Lung (tissue), 17 donors: ENCODE measurements at places on chromosomes 1 and 21. TPM values are rescaled to one million over a fixed set of nuclear protein-coding genes. Genes with fewer than 3 reads are reported as not detected.
A peak's percentile ranks its signal among the peaks of the same experiment; 100 is the strongest.

LGR6 gene
- 1.3 TPM for total RNA-seq

ZCCHC17 gene
- 19.3 TPM for total RNA-seq

HOOK1 gene
- total RNA-seq = 19.4 TPM

LHX8 gene
- not detected for total RNA-seq

WNT9A gene
- 5.5 TPM for total RNA-seq

FCRL2 gene
- 0.46 TPM for total RNA-seq

ANKRD65 gene
- 30.2 TPM for total RNA-seq

GPA33 gene
- total RNA-seq = 0.26 TPM

ERI3 gene
- 56.2 TPM for total RNA-seq

TTLL7 gene
- total RNA-seq = 13.8 TPM

S100A7A gene
- not detected for total RNA-seq

MROH7 gene
- total RNA-seq = 2.6 TPM

- H3K36me3 ChIP-seq = no peaks in the 10 kb centered on the region
- H3K27me3 ChIP-seq = no peaks in the 10 kb centered on the region
- peak; percentile 83 for DNase-seq
- H3K4me3 ChIP-seq = no peak overlapping the region
- no peak overlapping the region for H3K27ac ChIP-seq
Observed at GRCh38 chr1:189275796-189276195, 1201.9 kb downstream of the BRINP3 start.

- H3K36me3 ChIP-seq = peaks cover 8% of the 10 kb centered on the region
- H3K27me3 ChIP-seq = no peaks in the 10 kb centered on the region
Observed at GRCh38 chr1:92365378-92366039, 66.7 kb downstream of the RPAP2 start.

GRCh38 chr1:186679924-186680244 lies 339 bp downstream of the PTGS2 start:
- no peaks in the 10 kb centered on the region for H3K4me1 ChIP-seq
- H3K4me3 ChIP-seq = peak overlapping the region; percentile 58
- peaks cover 4% of the 10 kb centered on the region for H3K36me3 ChIP-seq
- no peaks in the 10 kb centered on the region for H3K27me3 ChIP-seq
- DNase-seq = no peak

GRCh38 chr1:93080179-93080823 lies 1.2 kb downstream of the MTF2 start:
- peak overlapping the region; percentile 82 for H3K4me3 ChIP-seq
- peak; percentile 80 for DNase-seq
- H3K36me3 ChIP-seq = peaks cover 16% of the 10 kb centered on the region
- H3K27ac ChIP-seq = no peak overlapping the region
- H3K27me3 ChIP-seq = no peaks in the 10 kb centered on the region

- peaks cover 5% of the 10 kb centered on the region for H3K4me1 ChIP-seq
- no peaks in the 10 kb centered on the region for H3K36me3 ChIP-seq
- peak overlapping the region; percentile 93 for H3K27ac ChIP-seq
- DNase-seq = no peak
- no peak overlapping the region for H3K4me3 ChIP-seq
- no peaks in the 10 kb centered on the region for H3K27me3 ChIP-seq
Observed at GRCh38 chr1:11873395-11874257, 14.9 kb upstream of the NPPB start.

- peaks cover 24% of the 10 kb centered on the region for H3K36me3 ChIP-seq
- no peak for DNase-seq
- H3K4me1 ChIP-seq = no peaks in the 10 kb centered on the region
- no peak overlapping the region for H3K4me3 ChIP-seq
- H3K27me3 ChIP-seq = no peaks in the 10 kb centered on the region
- H3K27ac ChIP-seq = no peak overlapping the region
Observed at GRCh38 chr21:41821756-41822431, 55.0 kb upstream of the RIPK4 start.

DNA sequence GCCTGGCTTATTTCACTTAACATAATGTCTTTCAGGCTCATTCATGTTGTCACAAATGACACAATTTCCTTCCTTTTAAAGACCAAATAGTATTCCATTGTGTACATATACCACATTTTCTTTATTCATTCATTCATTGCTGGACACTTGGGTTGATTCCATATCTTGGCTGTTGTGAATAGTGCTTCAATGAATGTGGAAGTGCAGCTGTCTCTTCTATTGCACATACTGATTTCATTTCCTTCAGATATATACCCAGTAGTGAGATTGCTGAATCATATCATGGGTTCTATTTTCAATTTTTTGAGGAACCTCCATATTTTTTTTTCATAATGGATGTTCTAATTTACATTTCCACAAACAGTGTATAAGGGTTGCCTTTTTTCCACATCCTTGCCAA lies 38.6 kb upstream of the WLS start:
- no peak for DNase-seq
- H3K4me1 ChIP-seq = no peaks in the 10 kb centered on the region
- no peak overlapping the region for H3K27ac ChIP-seq
- H3K4me3 ChIP-seq = no peak overlapping the region

- H3K36me3 ChIP-seq = no peaks in the 10 kb centered on the region
- DNase-seq = peak; percentile 85
- no peaks in the 10 kb centered on the region for H3K4me1 ChIP-seq
- no peak overlapping the region for H3K27ac ChIP-seq
Observed at GRCh38 chr1:119870917-119871596, 25.3 kb downstream of the ADAM30 start.

DNA sequence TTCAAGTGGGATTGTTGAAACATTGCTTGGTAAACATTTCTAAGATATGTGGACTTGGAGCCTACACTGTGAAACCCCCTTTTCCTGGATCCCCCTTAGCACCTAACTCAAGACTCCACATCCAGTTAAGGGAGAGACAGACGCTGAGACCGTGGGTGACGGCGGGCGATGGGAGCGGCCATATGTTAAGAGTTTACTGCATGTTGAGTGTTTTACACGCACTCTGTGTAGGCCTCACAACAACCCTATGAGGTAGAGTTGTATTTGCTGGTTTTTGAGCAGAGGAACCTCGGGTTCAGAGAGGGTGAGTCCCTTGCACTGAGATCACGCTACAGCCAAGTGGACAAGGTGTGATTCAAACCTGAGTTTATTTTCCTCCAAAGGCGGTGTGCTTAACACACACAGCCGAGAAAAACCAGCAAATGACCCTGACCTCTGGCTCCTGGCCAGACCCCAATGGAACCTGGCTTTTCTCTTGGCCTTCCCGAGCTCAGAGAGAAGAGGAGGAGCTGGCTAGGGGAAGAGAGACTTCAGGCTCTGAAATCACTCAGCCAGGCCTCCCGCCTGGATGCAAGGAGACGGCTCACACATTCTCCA lies 46.9 kb upstream of the GOLT1A start:
- no peak for DNase-seq
- H3K4me1 ChIP-seq = peaks cover 7% of the 10 kb centered on the region
- H3K4me3 ChIP-seq = no peak overlapping the region
- no peaks in the 10 kb centered on the region for H3K36me3 ChIP-seq
- no peaks in the 10 kb centered on the region for H3K27me3 ChIP-seq

DNA sequence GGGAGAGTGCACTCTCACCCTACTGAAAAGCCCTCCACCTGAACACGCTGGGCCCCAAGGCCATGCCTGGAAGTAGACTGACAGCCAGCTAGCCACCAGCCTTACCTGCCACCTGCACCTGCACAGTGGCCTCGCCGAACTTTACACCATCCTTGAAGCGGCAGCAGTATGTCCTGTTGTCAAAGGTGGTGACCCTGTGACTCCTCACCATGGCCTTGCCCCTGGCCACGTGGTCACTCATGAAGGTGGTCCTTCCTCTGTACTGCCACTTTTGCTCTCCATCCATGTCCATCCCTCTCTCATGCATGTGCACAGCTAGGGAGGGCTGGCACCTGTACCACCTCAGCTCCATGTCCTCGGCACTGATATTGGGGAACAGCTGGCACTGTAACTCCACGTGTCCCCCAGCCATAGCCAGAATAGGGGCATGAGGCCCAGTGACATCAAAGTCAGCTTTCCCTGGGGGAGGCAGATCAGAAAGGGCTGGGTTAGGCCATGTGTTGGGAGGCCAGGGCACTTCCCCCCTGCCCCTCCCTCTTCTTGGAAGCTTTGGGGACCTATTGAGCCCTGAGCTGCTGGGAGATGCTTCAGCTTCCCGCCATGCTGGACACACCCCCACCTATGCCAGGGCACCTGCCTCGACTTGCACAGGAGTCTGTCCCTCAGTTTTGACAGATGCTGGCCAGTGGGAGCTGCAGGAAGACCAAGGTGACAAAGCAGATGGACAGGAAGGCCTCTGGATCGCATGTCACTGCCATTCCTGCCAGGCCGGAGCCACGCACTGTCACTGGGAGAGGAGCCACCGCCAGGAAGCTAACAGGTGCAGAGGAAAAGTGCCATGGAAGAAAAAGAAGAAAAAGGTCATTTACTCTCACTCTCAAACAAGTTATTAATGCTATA lies 24.6 kb downstream of the RNF187 start:
- no peak for DNase-seq
- H3K36me3 ChIP-seq = no peaks in the 10 kb centered on the region
- no peak overlapping the region for H3K27ac ChIP-seq
- H3K27me3 ChIP-seq = no peaks in the 10 kb centered on the region
- no peak overlapping the region for H3K4me3 ChIP-seq

GRCh38 chr1:37630426-37631028 lies 4.2 kb downstream of the RSPO1 start:
- no peaks in the 10 kb centered on the region for H3K36me3 ChIP-seq
- H3K27ac ChIP-seq = no peak overlapping the region
- no peak overlapping the region for H3K4me3 ChIP-seq
- peaks cover 4% of the 10 kb centered on the region for H3K4me1 ChIP-seq

GRCh38 chr1:13830170-13830569 lies 130.2 kb downstream of the PRDM2 start:
- no peaks in the 10 kb centered on the region for H3K36me3 ChIP-seq
- no peak for DNase-seq
- peaks cover 15% of the 10 kb centered on the region for H3K4me1 ChIP-seq
- H3K27ac ChIP-seq = no peak overlapping the region
- no peaks in the 10 kb centered on the region for H3K27me3 ChIP-seq
- no peak overlapping the region for H3K4me3 ChIP-seq

DNA sequence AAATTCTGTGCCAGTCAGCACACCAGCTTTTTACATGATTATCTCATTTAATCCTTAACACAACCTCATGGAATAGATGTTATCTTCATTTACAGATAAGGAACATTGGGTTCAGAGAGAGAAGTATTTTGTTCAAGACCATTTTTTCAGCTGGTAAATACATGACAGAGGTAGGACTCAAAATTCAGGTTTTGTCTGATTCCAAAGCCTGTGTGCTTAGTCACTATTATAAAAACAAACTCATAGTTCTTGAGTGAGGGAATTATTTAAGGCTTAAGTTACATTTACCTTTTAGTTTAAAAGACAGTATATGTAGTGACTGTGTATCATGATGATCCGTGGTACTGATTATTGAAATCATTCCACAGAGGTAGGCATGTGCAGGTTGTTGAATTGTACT lies 125.2 kb downstream of the MAGI3 start:
- no peak for DNase-seq
- H3K4me1 ChIP-seq = no peaks in the 10 kb centered on the region
- no peaks in the 10 kb centered on the region for H3K36me3 ChIP-seq
- H3K27me3 ChIP-seq = no peaks in the 10 kb centered on the region
- H3K4me3 ChIP-seq = no peak overlapping the region

GRCh38 chr21:42760951-42761751 lies 107.7 kb downstream of the PDE9A start:
- DNase-seq = no peak
- no peaks in the 10 kb centered on the region for H3K4me1 ChIP-seq
- H3K27ac ChIP-seq = no peak overlapping the region
- H3K36me3 ChIP-seq = no peaks in the 10 kb centered on the region
- H3K27me3 ChIP-seq = no peaks in the 10 kb centered on the region
- no peak overlapping the region for H3K4me3 ChIP-seq

DNA sequence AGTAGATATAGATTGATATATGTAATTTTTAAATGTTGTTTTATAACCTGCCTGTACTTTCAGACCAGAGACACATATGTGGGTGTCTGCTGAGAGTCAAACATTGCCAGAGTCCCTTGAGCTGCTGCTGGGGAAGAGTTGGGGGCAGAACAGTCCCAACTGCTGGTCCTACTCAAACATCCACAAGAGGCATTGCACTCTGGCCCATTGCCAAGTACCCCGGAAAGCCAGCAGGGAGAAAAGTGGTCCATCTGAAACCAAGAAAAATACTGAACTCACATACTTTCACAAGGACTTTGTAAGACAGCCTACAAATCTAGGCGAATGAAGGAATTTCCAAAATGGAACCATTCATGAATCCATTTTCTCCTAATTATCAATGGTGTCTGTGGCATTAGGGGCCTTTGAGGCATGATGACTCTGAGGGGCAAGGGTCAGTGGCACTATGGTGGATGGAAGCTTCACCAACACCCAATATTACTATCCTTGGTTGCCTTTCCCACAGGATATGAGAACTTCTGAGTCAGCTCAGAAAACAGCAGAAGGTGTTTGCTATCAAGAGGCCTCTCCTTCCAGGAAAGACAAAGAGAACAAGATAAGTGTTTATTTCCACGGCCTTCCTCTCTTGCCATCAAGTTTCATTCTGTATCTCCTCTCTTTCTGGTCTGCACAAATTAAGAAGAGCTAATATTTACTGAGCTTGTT lies 7.3 kb upstream of the TBX15 start:
- DNase-seq = no peak
- no peak overlapping the region for H3K4me3 ChIP-seq
- H3K27me3 ChIP-seq = peaks cover 99% of the 10 kb centered on the region
- H3K27ac ChIP-seq = no peak overlapping the region
- H3K36me3 ChIP-seq = no peaks in the 10 kb centered on the region

- H3K27ac ChIP-seq = peak overlapping the region; percentile 26
- H3K36me3 ChIP-seq = no peaks in the 10 kb centered on the region
- no peak for DNase-seq
- H3K4me1 ChIP-seq = peaks cover 3% of the 10 kb centered on the region
- H3K4me3 ChIP-seq = no peak overlapping the region
Observed at GRCh38 chr1:246573491-246573890, 7.2 kb downstream of the CNST start.

GRCh38 chr1:111407301-111407700 lies 20.2 kb downstream of the OVGP1 start:
- no peak overlapping the region for H3K27ac ChIP-seq
- no peaks in the 10 kb centered on the region for H3K36me3 ChIP-seq
- no peaks in the 10 kb centered on the region for H3K4me1 ChIP-seq
- no peak overlapping the region for H3K4me3 ChIP-seq

DNA sequence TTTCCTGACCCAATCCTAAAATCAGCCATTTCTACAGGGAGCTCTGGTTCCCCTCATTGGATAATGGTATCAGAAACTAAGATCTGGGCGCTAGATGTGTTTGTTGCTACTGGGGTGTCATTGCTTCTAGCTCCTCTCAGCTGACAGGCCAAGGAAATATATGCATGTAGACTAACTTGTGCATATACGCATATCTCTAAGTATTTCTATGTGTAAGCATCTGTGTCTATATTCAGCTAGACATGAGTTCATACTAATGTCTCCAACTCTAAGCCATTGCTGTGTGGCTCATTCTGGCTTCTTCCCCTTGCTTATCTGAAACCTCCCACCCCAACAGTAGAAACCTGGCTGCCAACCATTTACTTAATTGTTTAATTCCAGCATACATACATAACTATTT lies 130.3 kb upstream of the MAGI3 start:
- H3K4me1 ChIP-seq = peaks cover 1% of the 10 kb centered on the region
- no peak overlapping the region for H3K27ac ChIP-seq
- no peaks in the 10 kb centered on the region for H3K36me3 ChIP-seq
- no peak overlapping the region for H3K4me3 ChIP-seq
